Sciatic nerve (tissue), 2 donors: ENCODE measurements at places on chromosomes 1 and 21. TPM values are rescaled to one million over a fixed set of nuclear protein-coding genes. Genes with fewer than 3 reads are reported as not detected.

Gene HAO2
- not detected for total RNA-seq

GRCh38 chr1:203096566-203096965, 10.8 kb upstream of the MYOG start:
- no peak for DNase-seq

Gene PIAS3
- 44.5 TPM for total RNA-seq

DNA sequence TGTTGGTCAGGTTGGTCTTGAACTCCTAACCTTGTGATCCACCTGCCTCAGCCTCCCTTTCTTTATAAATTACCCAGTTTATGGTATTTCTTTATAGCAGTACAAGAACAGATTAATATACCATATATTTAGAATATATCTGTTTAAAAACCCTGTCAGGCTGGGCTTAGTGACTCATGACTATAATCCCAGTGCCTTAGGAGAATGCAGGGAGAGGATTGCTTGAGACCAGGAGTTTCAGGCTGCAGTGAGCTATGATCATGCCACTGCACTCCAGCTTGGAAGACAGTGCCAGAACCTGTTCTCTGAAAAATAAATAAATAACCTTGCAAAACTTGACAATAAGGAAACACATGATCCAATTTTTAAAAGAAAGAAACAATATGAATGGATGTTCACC, 43.9 kb downstream of the ZNF684 start:
- no peak for DNase-seq

Gene CFAP74
- 0.09 TPM for total RNA-seq

DNA sequence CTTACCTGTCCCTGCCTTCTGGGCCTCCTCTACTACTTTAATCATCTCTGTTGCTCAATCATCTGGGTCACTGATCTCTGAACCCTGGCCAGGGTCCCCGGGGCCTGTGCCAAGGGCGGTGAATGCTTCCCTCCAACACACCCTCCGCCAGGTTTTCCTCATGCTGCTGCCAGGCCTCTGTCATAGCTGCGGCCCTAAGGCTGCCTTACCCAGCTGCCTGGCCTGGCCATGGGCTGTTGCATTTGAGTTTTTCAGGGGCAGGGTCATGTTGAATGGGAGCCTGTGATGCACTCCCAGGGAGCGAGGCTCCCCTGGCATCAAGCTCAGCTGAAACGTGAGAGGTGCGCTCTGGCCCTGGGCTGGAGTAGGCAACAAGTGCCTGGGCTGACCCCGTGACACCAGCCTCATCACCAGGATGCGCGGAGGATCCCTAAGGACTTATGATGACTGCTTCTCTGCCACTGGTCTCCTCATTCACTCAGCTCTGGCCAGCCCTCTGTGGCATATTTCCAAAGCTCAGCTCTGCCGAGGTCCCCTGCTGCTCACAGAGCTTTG, 7.6 kb downstream of the EDN2 start:
- no peak for DNase-seq

DNA sequence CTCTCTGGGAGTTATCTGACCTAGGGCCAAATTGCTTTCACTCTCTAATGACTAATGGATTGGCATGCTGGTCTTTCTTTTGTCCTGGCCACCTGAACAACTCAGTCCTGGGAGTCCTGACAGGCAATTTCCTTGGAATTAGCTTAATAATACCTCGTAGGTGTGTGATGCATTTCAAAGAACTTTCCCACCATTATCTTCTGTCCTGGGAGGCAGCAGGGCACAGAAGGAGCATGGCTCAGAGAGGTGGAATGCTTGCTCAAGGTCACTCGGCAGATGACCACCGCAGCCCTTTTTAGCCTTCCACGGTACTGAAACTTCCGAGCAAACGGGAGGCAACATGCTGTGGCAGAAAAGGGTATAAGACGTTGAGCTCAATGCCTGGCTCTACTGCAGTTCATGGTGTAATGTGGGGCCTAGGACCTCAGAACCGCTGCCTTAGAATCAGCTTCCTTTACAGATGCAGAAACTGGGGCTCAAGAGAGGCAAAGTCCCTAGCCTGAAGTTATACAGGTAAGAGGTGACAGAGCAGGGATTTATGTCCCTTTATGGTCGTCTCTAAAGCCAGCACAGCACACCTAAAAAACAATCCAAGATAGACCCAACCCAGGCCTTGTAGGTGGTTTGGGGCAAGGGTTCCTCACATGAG, 3.2 kb downstream of the ID3 start:
- no peak for DNase-seq

Gene BNIPL
- 0.22 TPM for total RNA-seq

Gene AKT3
- total RNA-seq = 143 TPM

DNA sequence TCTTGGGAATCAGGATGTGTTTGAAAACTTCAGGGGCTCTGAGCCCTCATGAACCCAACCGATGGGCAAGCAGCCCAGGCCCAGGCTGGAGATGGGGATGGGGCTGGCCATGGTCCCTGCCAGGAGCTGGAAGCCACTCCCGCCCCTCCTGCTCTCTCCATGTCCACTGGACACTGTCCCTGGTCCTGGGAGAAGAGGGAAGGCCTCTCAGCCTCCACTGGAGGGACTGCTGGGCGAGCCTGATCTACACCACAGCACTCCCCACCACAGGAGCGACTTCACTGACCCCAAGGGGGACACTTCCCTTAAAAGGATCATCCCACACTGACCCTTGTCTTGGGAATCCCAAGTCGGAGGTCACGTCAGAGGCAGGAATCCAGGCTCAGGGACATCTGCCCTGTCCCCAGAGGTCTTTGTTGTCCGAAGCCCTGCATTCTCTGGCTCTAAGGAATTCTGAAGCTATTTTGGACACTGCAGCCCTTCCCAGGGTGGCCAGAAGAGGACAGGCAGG, 16.9 kb upstream of the COL18A1 start:
- peak; percentile 54 for DNase-seq

DNA sequence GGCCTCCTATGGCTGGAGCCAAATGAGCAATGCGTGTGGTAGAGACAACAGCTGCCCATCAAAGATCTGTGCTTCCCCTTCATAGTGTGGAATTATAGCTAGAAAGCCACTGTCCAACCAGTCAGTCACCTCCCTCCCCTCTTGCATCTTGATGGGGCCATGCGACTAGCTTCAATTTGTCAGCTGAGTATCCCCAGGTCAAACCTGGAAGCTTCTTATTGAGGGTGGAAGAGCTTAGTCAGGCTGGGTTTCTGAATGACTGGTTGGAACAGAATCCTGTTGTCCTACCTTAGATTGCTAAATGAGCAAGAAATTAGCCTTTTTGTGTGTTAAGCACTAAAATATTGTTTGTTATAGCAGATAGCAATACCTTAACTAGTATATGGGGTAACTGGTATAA, 625.4 kb downstream of the PTPRC start:
- no peak for DNase-seq

Gene STUM
- 7.8 TPM for total RNA-seq

Gene CRNN
- total RNA-seq = not detected

Gene DDI2
- total RNA-seq = 38.5 TPM

DNA sequence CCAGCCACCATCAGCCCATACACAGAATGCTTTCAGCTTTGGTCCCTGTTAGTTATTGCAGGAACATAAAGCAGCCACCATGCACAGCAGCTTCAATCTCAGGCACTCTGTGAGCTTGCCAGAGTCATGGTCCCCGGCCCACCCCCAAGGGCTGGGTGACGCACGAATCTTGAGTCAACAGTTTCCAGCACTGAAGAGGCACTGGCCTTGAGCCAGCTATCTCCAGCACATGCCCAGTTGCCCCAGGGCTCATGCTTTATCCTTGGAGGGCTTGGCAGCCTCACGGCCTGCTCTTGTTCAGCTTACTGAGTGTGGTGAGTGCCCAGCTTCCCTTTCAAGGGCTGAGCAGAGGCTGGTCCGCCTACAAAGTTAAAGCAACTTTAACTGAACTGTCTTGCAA, 200.7 kb upstream of the RAB4A start:
- DNase-seq = peak; percentile 85

- no peak for DNase-seq
Observed at GRCh38 chr1:67642629-67643028, 42.4 kb upstream of the GADD45A start.

DNA sequence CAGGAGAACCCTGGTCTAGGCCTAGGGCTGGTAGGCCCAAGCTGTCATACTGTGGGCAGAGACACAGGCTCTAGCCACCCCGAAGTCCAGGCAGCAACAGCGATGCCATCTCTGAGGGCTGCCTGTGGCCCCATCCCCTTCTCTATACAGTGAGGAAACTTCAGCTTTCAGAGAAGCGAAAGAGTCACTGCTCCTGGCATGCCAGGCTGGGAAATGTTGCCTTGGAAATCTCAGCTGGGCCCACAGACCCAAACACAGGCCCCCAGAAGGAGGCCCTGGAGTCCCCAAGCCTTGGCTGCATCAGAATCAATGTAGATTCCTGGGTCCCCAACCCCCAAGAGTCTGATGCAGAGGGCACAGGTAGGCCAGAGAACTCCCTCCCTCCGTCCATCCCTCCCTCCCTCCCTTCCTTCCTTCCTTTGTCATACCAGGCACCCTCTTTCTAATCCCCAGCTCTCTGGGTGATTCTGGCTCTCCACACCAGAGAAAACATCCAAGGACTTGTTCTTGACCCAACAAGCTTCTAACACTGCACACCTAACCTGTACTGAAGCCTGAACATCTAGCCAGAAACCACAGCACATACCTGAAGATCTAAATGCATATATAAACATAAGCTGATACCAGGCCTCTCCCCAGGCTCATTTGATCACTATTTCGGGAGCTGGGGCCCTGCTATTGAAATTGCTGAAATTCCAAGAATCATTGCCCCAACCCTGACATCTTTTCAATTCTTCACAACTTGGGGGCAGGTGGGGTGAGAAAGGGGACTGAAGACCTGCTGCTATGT, 143.2 kb upstream of the EDN2 start:
- no peak for DNase-seq

DNA sequence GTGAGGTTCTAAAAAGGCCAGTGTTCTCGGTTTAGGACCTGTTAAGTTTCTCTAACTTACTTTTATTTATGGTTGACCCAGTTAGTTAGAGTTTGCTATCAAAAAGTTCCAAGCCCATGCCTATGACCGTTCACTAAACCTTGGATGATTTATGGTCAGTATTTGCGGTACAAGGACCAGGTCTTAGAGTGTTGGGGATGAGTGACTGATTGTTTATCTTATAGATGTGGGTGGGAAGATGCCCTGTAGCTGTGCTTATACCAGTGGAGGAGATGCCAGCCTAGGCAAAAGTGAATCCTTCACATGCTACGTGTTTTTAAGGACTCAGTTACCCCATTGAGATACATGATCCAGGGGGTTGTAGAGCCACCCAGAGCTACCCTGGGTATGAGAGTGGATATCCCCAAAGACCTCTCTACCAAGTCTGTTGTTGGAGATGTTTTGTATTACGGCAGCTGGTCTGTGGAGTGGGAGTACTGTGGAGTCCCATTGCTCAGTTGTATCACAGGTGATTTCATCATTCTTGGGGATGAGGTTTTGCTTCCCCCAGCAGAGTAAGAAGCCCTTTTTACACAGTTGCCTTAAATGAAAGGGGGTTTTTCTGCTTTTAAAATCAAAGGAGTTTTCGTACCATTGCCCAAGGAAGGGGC, 2.1 kb downstream of the SLC22A15 start:
- no peak for DNase-seq

GRCh38 chr1:23291706-23292105, 52.4 kb downstream of the HNRNPR start:
- no peak for DNase-seq

DNA sequence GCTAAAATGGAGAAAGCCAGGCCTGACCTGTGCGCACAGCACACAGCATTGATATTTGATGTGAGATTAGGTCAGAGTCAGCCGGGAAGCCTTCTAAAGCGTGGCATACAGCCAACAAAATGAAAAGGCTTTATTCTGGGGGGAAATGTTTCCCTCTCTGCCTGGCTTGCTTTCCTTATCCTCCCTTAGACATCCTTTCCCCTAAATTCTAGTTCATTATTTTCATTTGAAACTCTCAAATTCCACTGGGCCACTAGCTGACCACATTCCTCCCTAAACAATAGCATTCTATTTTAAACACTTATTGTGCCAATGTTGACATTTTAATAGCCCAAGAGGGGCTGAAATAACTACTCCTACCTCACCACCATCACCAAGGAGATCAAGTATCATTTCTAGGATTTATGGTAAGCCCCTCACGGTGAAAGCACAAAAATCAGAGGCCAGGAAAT, 49.4 kb downstream of the LEPR start:
- no peak for DNase-seq

Gene SMPDL3B
- total RNA-seq = 0.27 TPM

GRCh38 chr21:29436143-29436542, 137.4 kb downstream of the BACH1 start:
- no peak for DNase-seq

DNA sequence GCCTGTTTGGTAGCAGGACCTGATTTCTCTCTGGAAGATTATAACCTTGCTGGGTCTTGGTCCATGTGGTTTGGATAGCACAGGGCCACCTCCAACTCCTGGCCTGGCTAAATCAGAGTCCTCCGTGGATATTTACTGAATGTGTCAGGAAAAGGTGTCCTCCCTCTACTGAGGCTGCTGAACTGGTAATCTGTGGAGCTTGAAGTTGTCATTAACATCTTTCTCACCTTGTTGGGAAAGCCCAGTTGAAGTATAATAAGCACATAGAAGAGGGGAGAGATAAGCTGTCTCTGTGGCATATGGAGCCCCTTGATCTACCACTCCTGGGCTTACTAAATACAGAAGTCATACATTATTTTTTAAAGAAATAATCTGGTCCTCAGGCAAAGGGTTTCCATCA, 294.3 kb upstream of the B3GALT2 start:
- no peak for DNase-seq

GRCh38 chr1:162327144-162327787, 49.4 kb downstream of the SPATA46 start:
- DNase-seq = no peak

DNA sequence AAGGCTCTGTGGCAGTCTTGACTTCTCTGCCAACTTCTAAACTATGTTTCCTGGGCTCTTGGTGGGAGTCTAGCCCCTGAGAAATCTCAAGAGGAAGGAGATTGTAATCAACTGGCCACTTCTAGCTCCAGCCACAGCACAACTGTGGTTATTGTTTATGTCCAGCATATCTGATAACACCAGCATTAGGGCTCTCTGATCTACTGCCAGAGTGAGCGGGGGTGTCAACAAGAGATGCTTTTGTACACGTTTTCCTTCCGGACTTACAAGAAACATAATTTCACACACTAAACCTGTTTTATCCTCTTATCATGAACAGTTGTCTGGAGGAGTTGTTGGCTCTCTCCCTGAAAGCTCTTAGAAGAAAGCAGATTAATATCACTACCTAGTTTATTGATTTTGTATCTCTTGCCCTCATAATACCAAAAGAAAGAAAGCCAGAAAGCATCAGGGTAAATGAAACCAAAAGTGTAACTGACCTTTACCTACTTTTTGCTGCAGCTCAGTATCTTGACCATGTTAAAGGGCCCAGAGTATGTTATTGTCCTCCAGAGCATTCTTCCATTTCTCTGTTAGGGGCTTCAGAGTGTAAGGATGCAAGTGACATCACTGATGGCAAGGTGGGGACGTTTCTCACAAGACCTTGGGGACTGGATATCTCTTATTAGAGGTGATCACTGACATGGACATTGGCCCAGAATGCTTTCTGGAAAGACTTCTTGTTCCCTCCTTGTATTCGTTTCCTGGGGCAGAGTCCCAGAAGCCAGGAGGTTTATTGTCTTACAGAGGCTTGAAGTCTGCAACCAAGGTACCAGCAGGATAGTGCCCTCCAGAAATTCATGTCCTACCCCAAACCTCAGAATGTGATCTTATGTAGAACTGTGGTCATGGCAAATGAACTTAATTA, 9.6 kb upstream of the SH2D1B start:
- no peak for DNase-seq
